EL (cell line): ENCODE measurements at places on chromosomes 4 and X.

DNA sequence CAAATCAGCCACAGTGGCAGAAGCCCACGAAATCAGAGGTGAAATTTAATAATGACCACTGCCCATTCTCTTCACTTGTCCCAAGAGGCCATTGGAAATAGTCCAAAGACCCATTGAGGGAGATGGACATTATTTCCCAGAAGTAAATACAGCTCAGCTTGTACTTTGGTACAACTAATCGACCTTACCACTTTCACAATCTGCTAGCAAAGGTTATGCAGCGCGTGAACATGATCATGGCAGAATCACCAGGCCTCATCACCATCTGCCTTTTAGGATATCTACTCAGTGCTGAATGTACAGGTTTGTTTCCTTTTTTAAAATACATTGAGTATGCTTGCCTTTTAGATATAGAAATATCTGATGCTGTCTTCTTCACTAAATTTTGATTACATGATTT is at the start of gene F9:
Gene F9 (plus strand): TSS at position 190 of the 400 bp plus-strand sequence. CDS start 26 bp downstream, at position 216.
- DNase-seq = no peak

DNA sequence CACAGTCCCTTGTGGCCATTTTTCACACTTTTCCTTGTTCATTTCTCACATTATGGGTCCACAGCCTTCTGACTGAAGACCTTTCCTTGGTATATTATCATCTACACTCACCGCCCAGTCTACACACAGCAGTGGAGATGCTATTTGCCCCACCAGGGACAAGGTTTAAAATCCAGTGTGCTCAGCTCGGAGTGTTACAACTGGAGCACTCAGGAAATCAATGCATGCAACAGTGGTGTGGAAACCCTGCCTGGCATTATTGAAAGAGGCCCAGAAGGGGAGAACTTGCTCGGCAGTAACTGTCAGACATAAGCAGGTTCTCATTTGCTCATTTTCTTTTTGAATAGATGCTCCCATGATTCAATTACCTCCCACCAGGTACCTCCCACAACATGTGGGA is 340.9 kb downstream of the DHRSX start:
- DNase-seq = no peak

DNA sequence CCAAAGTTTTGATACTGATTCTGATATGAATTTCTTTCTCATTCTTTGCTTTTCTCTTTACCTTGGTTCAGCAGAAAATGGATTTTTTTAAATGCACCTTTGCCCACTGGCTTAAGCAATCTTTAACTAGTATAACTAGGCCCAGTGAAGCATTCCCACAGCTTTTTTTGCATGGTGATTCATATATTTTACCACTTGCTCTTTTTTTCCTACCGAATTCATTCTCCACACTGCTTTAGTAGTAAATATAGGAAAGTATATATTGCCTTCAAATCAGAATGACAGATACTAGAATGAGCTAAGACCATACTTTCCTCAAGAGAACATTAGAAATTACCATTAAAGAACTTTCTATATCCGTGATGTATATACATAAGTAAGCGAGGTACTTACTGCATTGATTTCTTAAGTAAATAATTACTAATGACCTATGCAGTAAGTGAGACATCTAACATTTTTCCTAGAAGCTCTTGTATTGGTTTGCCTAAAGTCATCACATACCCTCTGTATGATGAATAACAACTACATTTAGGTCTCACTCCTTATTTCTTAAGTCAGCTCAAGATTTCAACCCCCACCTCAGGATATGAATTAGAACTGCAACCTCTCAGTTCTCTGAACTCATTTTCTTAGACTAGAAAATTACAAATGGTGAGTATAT is 44.2 kb downstream of the SLC4A4 start:
- no peak for DNase-seq

DNA sequence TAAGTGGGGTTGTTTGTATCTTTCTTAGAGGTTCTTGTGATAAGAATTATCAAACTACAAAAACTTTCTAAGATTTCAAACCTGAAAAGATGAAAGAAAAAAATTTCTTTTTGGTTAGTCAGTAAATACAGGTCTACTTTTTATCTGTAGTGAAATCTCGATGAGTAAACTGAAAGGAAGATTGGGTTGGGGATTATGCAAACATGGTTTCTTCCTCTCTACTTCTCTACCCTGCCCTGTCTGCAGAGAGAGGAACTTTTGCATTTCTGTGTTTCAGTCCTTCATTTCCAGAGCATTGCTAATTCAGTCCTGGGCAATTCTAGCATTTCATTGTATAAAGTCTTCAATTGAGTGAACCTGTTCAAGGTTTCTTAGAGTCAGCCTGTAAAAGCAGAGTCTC is 51.6 kb upstream of the IL2 start:
- no peak for DNase-seq

DNA sequence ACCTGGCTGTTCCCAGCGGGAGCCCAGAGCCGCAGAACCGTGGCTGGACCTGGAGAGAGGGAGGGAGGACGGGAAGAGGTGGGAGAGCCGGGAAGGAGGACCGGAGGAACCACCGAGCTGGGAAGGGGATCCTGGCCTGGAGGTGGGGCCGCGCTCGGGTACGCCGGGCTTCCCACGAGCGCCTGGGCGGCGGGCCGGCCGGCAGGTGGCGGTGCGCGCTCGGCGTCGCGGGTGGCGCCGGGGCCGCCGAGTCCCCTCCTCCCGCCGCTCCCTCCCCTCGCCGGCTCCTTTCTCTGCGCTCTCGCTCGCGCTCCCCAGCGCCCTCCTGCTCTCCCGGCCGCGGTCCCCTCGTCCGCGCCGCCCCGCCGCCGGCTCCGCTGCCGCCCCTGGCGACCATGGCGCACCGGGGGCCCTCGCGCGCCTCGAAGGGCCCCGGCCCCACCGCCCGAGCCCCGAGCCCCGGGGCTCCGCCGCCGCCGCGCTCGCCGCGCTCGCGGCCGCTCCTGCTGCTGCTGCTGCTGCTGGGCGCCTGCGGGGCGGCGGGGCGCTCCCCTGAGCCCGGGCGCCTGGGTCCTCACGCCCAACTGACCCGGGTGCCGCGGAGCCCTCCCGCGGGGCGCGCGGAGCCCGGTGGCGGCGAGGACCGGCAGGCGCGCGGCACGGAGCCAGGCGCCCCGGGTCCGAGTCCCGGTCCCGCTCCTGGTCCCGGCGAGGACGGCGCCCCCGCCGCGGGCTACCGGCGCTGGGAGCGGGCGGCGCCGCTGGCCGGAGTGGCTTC is at the start of gene SORCS2:
Gene SORCS2 (plus strand): TSS at position 287 of the 778 bp plus-strand sequence.
- DNase-seq = peak; percentile 65

DNA sequence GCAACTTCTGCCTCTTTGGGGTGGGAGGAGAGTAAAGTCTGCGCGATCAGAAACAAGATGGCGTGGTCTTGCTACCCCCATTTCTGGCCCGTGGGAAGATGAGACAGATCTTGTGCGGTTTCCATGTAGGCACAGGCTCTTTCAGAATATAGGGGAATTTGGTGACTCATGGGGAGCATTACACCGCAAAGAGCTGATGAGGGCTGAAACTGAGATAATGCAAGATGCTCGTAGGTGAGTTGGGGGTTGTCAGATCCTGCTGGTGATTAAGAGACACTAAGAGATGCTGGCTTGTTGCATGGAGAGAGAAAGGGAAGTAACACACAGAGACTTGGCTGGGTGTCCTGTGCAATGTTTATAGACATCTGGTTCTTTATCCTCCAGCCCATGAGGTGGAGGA is 1.5 kb downstream of the EVC start:
- DNase-seq = peak; percentile 82
